ENCODE measurements at places on chromosomes 4 and X.

DNA sequence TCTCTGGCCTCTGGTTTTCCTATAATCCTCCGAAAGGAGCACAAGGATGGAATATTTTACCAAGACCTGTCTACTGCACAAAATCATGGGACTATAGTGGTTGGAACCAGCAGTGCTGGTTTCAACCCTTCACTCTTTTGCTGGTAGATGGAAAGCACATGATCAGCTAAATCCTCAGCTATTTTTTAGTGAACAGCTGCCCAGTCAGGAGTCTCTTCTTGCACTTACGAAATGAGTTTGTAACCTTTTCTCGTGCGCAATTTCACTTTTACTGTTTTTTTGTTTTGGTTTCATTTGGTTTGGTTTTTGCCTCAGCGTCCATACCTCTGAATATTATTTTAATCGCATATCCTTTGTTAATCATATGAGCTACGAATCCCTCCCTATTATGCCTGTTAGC, 418.5 kb upstream of the CPEB2 start:
- no peak for DNase-seq

- no peak for DNase-seq
These were observed 691 bp downstream of the MAGED1 start for GRCh38 chrX:51893931-51894696.

GRCh38 chr4:1200425-1201035, 28.1 kb upstream of the SPON2 start:
- no peak for DNase-seq

DNA sequence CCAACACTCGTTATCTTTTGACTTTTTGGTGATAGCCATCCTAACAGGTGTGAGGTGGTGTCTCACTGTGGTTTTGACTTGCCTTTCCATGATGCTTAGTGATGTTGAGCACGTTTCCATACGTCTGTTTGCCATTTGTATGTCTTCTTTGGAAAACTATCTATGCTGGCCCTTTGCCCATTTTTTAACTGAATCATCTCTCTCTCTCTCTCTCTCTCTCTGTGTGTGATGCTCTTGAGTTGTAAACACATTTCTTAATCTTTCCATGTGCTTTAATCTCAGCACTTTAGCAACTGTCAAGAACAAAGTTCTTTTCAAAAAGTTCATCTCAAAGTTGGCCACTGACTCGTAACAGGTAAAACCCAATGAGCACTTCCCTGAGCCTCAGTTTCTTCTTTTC, 10.5 kb downstream of the SORBS2 start:
- no peak for DNase-seq

DNA sequence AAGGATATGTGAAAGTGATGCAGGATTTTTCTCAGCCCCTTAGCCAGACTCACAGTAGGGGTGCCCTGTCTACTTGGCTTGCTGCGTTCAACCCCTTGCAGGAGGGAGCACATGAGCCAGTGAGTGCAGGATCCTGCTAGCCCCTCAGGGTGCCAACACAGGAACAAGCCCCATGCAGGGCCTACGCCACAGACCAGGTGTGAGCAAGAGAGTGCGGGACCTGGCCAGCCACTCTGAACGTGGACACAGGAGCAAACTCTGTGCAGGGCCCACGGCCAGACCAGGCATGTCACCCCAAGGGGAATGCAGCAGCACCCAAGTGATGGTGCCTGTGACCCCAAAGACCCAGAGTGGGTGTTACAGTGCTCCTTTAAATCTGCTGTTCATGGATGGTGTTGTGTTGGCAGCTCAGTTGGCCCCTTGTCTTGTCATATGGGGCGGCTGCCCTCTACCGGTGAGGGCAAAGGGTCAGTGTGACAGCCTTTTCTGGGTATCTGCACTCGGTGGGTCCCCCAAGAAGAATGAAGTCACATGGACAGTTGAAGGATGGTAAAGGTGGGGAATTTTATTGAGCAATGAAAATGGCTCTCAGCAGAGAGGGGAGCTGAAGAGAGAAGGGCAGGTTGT, 188.4 kb upstream of the MAOA start:
- no peak for DNase-seq

GRCh38 chr4:120801137-120801758, 121.3 kb downstream of the PRDM5 start:
- no peak for DNase-seq

- no peak for DNase-seq
These were observed 60.7 kb upstream of the ALB start for GRCh38 chr4:73343432-73343831.

- DNase-seq, result no peak
These were observed 45.8 kb downstream of the TSPAN5 start for GRCh38 chr4:98612318-98613250.

DNA sequence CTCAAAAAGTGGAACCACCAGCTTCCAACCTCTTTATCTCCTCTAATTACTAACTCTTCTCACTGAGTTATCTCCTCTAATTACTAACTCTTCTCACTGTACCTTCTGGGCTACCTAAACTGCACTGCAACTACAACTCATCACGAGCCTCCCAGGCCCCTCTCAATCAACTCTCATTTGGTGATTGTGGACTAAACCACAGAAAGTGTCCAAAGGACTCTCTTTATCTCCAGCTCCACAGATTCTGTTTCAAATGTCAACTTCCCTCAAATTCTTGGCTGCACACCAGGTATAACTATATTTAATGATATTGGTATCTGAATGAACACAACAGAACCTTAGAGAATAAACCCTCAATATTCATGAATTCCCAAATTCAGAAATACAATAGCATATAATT, 182.9 kb downstream of the MAML3 start:
- DNase-seq, result no peak

- no peak for DNase-seq
These were observed 12.3 kb upstream of the XPNPEP2 start for GRCh38 chrX:129726307-129727111.

GRCh38 chrX:149629730-149630387, 1.7 kb downstream of the TMEM185A start:
- no peak for DNase-seq

- DNase-seq, result no peak
These were observed 24.0 kb upstream of the XIAP start for GRCh38 chrX:123835661-123836371.

DNA sequence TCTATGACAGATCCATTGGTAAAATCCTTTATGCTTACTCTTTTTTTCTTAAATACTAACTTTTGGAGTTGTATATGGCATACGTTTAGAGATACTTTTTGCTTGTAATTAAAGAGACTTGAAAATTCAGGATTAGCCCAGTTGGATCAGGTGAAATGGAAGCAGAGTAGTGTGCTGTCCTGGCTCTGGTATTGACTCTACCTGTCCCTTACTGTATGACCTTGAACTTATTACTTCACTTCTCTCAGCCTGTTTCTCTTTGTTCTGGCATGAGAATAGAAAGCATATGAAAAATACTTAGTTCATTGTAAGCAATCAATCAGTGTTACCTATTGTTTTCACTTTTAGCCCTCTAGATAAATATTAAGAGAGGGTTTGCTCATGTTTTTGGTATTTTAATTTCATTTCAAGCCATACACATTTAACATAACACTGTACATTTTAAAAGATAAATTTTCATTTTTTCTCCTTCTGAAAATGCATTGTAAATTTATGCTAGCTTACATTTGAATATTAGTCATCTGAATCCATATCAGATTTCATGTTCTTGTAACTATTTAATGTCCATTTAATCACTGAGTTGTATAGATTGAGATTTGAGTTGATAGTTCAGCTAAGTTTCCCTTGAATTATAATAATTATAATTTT, 35.9 kb downstream of the GUCY1B1 start:
- no peak for DNase-seq

GRCh38 chrX:69110116-69110530, 55.1 kb downstream of the PJA1 start:
- no peak for DNase-seq

DNA sequence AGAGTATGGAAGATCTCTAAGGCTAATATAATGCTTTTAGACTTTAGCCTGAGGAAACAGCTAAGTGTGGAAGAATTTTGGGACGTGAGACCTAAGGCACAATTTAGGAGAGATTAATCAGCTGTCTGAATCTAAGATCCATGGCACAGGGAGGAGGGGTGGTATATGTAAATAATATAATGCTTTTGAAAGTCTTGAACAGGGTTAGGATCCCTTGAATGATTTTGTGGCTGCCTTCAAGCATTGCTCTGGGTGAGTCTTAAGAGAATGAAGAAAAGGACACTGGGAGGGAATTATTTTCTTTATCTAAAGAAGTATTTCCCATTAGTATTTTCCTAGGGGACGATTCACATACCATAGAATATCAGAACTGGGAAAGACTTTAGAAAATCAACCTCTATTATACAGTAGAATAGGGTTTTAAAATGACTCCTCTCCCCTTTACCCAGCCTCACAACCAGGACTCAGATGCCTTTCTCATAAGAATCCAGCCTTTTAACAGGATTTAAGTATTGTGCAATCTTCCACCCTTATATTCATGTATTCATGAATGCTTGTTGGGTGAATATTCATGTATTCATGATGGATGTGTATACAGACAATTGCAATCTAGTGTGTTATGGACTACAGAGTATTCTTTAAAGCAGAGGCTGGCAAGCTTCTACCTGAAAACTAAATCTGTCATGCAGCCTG, 664.2 kb upstream of the CPEB2 start:
- no peak for DNase-seq

- no peak for DNase-seq
These were observed 443.7 kb upstream of the RASGEF1B start for GRCh38 chr4:81915430-81915829.

DNA sequence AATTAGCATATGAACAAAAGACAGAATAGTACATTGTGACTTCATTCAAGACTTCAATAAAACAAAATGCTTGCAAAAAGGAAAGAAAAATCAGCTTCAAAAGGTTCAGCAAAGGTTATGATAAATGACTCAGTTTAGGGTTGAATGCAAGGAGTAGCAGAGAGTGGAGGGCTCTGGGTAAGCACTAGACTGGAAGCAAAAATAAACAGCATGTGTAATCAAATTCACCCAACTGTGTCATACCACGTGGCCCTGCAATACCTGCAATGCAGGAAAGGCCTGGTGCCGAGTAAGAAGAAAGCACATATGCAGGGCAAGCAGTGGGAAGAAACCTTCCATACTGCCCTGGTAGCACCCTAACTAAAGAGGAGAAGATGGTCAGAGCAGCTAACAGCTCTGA, 88.7 kb downstream of the ATP11C start:
- no peak for DNase-seq

DNA sequence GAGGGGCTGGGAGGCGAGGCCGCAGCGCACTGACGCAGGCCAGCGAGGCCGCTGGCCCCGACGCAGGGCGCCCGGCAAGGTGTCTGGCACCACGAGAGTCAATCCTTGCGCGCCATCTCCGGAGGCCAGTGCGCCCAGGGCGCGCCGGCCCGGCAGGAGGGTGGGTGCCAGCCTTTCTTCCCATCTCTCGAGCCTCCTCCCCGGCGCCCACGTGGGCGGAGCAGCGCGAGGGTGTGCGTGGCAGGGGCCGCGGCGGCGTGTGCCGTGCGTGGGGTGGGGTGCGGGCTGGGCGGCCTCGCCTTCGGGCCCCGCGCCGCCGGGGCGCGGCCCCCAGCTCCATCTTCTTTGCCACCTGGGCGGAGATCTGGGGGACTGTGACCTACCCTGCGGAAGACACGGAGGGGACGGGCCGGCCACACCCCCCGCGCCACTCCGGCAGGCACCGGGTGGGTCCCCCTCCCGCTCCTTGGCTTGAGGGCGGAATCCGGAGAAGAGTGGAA, 877 bp downstream of the JAKMIP1 start:
- DNase-seq, result no peak

DNA sequence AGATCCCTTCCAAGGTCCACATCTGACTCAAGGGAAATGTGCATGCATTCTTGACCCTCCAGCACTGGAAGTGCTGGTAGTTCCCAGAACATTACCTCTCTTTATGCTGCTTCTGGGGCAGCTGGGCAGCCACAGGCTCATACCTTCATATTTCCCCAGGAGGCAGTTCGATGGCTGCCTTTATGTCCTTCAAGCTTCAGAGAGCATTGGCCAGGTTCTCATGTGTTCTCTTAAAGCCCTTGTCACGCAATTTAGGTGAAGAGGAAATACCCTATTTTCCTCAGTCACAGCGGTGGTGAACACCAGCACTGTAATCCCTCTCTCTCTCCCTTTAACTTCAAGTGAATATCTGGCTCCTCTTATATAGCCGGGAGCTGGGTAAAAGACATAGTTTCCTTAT, 134.3 kb downstream of the MID1IP1 start:
- DNase-seq, result no peak

DNA sequence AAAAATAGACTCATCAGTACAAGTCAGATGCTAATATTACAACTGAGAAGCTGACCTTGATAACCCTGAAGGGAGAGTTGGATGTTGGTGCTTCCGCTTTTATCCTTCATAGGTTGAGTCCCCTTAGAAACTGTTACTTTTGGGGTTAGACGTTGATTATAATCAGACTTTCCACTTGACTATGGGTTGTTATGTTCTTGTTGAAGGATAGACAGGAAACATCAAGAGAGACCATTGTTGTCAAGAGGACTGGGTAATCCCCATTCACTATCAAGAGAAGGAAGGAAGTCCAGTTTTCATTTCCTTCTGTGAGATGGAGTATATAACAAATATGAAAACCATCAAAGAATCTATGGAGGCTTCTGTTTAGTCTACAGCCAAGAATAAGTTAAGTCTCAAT, 229.9 kb upstream of the AFF2 start:
- no peak for DNase-seq

DNA sequence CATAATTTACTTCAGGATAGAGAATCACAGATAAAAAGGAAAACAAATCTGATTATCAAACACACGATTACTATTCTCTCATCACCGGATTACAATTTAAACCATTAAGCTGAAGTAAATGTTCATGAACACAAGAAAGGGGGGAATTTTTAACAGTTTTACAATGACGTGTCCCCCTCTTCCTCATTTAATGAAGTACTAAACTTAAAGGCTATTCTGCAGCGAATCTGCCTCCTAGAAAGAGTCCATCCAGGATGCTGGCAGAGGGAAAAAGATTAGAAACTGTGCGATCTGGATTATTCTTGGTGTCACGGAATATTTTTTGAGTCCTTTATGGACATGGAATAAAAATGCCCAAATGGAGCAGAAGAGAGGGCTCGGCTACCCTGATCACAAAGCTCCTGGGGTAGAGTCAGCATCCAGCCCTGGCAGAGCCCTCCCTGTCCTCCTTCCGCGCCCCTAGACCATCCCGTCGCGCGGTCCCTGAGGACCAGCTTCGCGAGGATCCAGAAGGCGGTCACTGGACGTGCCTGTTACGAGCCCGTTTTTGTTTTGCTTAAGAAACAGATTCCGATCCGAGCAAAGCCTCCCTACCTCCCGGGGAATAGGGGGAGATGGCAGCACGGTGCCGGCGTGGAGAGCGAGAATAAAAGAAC, 1.2 kb downstream of the ELF2 start:
- DNase-seq, result no peak

- DNase-seq, result no peak
These were observed 450.1 kb upstream of the INTU start for GRCh38 chr4:127182687-127183086.

- DNase-seq, result no peak
These were observed 154.5 kb upstream of the QRFPR start for GRCh38 chr4:121535351-121535750.

- DNase-seq, result no peak
These were observed 30.8 kb downstream of the DAPP1 start for GRCh38 chr4:99847362-99847976.

DNA sequence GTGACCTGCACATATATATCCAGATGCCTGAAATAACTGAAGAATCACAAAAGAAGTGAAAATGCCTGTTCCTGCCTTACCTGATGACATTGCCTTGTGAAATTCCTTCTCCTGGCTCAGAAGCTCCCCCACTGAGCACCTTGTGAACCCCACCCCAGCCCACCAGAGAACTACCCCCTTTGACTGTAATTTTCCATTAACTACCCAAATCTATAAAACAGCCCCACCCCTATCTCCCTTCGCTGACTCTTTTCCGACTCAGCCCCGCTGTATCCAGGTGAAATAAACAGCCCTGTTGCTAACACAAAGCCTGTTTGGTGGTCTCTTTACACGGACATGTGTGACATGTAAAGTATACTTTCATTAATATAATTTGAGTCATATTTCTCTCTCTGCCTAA, 320.3 kb upstream of the TECRL start:
- DNase-seq, result no peak
